ENCODE measurements at places on chromosomes 6 and 20.

DNA sequence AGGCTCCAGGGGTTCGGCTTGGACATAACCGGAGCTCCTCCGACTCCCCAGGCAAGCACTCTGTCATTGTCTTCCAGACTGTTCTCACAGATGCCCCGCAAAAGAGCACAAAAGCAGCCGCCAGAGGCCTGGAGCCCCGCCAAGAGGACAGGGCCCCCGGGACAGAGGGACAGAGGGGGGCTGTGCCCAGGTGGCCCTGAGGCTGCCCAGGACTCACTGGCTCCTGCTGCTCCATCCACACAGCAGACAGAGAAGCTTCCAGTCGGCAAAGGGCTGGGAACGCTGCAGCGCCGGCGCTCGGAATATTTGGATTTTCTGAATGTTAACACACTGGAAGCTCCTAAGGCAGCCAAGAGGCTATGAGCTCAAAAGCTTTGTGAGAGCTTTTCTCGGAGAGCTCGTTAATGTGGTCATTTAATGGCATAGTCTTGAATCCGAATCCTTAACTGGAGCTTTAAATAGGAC is 68.0 kb upstream of the QKI start:
- DNase-seq, result no peak

GRCh38 chr6:85673198-85674139 is 30.8 kb upstream of the SYNCRIP start:
- DNase-seq, result peak; percentile 24

GRCh38 chr20:40073535-40074111 is 615.4 kb downstream of the MAFB start:
- no peak for DNase-seq

DNA sequence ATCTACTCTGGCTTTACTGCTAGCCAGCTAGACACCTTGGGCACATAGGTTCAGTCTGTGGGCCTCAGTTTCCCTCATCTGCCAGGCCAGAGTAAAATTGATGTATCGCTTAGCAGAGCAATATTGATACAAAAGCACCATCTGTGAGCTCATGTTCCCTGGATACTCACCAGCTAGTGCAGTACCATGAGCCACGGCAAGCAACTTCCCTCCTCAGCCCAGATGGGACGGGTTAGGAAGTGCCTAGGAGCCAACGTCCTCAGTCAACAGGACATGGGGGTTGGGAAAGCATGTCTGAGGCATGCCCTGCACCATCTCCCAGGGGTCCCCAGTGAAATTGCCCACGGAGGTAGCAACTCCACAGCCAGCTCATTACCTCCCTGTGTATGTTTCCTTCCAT is 258.3 kb downstream of the ANKRD60 start:
- no peak for DNase-seq

GRCh38 chr20:41380551-41381193 is 14.1 kb upstream of the EMILIN3 start:
- DNase-seq, result no peak

DNA sequence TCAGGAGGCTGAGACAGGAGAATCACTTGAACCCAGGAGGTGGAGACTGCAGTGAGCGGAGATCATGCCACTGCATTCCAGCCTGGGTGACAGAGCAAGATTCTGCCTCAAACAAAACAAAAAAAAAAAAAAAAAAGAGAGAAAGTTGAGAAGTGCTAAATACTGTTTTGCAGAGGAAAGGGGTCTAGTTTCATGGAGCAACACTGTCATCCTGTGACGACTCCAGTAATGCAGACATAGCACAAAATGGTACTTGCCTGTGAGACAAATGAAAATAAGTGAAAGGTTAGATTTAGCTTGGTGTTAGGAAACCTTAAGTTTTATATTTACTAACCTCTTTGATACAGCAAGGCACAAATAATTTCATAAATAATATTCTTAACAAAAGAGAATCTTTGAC is 29.7 kb downstream of the CEP162 start:
- DNase-seq, result no peak

DNA sequence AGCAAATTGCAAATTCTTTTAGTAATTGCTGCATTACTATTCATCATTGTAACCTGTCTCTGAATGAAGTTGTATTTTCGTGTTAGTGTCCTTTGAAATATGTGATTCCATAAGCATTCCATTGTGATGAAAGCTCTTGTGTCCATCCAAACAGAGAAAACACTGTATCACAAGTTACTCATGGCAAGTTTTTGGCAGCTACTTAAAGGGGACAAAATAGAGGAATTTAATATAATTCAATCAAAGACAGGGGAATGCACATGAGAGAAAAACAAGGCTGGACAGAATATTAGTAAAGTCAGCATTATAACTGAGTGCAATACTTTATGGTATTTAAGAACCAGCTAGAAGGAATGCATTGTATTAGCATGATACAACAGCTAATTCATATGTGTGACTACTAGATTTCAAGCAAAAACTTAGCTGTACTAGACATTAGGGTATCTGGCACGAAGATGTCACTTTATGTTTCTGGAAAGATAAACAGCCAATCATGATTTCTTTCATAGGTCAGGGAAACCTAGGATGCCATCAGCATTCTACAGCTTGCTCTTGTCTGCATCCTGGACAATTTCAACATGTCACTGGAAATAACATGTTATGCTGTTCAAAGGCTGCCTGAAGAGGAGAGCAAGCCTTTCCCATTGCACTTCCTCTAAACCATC is 270.6 kb upstream of the MARCKS start:
- no peak for DNase-seq

DNA sequence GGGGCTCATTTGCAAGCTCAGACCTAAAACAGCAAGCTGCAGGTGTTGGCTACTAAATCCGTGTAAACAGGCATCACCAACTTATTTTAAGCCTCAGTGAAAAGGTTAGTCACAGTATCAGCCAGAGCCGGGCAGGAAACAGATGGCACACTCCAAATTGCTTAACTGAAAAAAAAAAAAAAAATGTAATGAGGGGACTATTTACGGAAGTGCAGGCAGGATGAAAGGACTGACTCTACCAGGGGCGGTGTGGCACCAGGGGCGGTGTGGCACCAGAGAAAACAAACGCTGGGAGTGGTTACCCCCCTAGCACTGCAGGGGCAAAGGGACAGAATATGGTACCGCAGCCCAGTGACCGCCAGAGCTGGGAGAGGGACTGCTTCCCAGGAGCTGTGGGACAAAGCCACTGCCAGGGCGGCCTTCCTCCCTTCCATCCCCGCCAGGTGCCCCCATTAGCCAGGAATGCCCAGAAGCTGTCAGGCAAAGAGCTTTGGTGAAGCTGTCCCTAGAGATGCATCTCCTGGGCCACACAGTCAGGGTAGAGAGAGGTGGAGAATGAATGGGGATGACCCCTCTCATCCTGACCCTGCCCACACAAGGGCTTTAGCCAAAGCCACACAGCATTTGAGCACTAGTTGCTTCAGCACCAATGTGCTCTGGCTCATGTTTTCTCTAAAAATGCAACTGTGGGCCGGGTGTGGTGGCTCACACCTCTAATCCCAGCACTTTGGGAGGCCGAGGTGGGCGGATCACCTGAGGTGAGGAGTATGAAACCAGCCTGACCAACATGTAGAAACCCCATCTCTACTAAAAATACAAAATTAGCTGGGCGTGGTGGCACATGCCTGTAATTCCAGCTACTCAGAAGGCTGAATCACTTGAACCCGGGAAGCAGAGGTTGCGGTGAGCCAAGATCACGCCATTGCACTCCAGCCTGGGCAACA is 39.6 kb upstream of the GFOD1 start:
- no peak for DNase-seq

- DNase-seq, result no peak
These were observed 105.1 kb downstream of the MMS22L start for GRCh38 chr6:97177905-97178304.

- no peak for DNase-seq
These were observed 22.2 kb downstream of the FAM110A start for GRCh38 chr20:855466-856360.

- peak; percentile 21 for DNase-seq
These were observed 2.2 kb upstream of the OXT start for GRCh38 chr20:3068986-3069900.

- DNase-seq, result peak; percentile 31
These were observed 20.6 kb upstream of the SGK2 start for GRCh38 chr20:43537921-43538877.

DNA sequence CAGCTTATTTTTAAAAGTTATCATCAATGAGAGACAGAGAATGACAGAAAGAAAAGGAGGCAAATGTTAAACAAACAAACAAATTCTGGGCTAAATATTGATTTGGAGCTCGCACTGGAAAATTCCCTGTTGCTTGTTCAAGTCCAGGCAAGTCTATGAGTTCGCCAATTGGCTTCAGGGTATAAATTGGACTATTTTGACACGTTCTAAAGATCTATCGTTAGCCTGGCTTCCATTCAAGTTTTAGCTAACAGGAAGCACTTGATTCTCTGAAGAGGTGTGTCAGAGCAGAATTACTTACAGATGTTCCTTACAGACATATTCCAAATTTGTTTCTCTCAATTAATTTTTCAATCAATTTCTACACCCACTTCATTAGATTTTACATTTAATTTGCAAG is 15.8 kb upstream of the RFPL4B start:
- DNase-seq, result no peak

DNA sequence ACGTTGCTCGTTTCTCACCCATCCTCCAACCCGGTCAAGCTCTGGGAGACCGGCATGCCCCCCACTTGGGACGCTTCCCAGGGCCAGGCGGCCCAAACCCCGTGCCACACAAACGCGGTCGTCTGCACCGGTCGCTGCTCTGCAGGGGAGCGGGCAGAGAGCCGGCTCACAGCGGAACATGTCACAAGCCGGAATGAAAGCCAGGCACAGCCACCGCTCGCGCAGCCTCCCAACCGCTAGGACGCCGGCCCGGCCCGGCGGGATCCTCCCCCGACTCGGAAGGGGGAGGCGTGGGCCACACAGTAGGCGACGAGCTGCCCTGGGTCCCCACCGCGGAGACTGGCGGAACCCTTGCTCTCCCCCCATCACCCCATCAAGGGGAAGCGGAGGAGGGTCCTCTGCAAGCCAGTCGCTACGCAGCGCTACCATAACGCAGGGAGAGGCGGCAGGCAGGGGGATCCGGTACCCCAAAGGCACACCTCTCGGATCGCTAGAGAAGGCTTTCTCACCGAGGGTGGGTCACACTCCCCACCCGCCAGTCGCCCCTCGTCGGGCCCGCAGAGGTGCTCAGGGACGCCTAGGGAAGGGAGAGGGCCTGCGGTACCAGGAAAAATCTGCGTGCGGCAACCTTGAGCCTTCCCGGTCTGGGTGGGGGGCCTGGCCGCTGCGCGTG is 768.4 kb upstream of the DEFB115 start:
- no peak for DNase-seq

- DNase-seq, result no peak
These were observed 35.8 kb upstream of the HLA-C start for GRCh38 chr6:31307669-31308049.

GRCh38 chr20:10501402-10501801 is 66.3 kb downstream of the SLX4IP start:
- peak; percentile 21 for DNase-seq

DNA sequence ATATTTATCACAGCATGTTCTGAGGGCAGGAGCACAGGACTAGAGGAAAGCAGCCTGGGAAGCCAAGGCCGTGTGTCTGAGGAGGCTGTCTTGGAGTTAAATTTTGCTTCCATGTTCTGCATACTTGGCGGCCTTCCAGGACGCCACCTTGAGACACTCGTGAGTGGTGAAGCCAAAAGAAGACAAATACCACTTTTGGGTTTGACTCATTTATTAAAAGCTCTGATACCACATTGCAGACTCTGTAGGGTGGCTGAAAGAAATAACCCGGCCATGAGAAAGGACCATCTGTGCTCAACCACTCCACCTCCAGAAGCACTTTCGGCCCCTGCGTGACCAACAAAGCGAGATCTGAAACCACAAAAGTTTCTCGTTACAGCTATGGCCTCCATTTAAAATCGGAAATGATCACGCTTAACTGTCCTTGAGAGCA is 120.0 kb downstream of the TMEM242 start:
- no peak for DNase-seq

DNA sequence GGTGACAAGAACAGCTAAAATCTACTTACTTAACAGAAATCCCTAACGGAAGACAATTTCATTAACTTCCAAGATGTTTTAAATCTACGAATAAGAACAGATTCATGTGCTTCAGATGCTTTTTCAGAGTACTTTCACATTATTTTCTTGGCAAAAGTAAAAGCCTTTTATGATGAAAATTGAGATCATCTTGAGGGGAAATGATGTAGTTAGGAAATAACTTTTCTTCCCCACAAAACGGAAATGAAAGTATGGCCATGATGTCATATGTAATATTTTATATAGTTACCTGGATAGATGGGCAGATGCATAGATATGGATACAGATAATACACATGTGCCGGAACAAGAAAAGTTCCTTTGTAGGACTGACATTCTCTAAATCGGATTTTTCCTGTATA is 32.8 kb downstream of the SASH1 start:
- DNase-seq, result no peak

- DNase-seq, result no peak
These were observed 193.1 kb downstream of the DLL1 start for GRCh38 chr6:170097505-170098427.

GRCh38 chr20:38018385-38018784 is 14.9 kb downstream of the TTI1 start:
- DNase-seq, result no peak

GRCh38 chr6:40520678-40521077 is 66.5 kb downstream of the LRFN2 start:
- DNase-seq, result no peak

DNA sequence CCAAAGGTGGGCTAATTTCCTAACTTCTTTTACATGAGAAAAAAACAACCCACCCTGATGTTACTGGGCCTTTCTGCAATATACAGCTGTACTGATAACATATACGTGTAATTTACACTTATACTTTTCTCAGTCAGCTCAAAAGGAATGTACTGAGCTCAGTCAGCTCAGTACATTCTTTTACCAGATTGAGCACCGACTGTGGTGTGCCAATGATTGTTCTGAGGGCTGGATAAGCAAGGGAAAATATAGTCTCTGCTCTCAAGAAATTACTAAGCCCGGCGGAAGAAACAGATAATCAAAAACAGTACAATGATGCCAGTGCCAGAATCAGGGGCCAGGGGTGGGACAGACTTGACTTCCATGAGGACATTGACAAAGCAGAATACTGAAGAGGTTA is 10.0 kb upstream of the BLOC1S5 start:
- DNase-seq, result no peak

DNA sequence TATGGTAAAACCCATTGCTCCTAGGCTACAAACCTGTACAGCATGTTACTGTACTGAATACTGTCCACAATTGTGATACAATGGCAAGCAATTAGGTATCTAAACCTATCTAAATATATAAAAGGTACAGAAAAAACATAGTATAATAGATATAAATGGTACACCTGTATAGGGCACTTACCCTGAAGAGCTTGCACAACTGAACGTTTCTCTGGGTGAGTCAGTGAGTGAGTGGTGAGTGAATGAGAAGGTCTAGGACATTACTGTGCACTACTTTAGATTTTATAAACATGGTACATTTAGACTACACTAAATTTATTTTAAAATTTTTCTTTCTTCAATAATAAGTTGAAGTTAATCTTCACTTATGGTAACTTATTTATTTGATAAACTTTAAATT is 119.9 kb upstream of the CEP85L start:
- DNase-seq, result no peak

GRCh38 chr6:118810420-118811027 is 83.4 kb upstream of the ASF1A start:
- peak; percentile 69 for DNase-seq

All from activated CD4-positive, alpha-beta T cell treated with anti-CD3 and anti-CD28 coated beads, Interleukin-2, amount 50 U/mL, for 16 hours (primary cell).